ENCODE measurements at places on chromosomes 6 and 20.

GRCh38 chr6:68637071-68637470, 2.0 kb downstream of the ADGRB3 start:
- no peak for DNase-seq

- DNase-seq, result no peak
Observed at GRCh38 chr6:42402184-42402583, 49.5 kb downstream of the TRERF1 start.

GRCh38 chr6:133835901-133836300, 53.0 kb upstream of the TCF21 start:
- DNase-seq, result no peak

DNA sequence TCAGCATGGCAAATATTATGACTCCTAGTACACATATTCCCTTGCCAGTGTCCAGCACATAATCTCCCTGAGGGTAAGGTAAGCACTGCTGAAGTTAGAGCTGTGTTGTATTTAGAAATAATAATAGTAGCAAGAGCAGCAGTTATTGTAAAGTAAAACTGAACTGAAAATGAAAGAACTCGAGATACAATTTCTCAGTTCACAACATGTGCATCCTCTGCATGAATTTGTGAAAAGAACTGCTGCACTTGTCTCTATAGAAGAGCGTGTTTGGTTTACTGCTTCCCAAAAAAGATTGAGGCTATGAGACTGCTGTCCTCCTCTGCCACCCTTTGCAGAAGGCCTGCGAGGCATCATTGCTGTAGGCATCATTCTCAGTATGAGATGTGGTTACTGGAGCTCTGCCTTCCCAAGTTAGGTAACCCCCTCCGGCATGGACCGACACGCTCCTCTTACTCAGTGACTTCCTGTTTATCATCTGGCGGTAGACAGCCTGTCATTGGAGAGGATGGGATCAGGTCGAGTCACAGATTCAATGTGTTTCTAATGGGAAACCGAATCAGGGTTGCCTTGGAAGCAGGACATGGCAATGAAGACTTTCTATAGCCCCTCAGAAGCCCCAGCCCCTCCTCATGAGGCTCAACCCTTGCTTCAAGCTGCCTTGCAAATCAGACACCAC, 48.1 kb downstream of the SLC24A3 start:
- no peak for DNase-seq

DNA sequence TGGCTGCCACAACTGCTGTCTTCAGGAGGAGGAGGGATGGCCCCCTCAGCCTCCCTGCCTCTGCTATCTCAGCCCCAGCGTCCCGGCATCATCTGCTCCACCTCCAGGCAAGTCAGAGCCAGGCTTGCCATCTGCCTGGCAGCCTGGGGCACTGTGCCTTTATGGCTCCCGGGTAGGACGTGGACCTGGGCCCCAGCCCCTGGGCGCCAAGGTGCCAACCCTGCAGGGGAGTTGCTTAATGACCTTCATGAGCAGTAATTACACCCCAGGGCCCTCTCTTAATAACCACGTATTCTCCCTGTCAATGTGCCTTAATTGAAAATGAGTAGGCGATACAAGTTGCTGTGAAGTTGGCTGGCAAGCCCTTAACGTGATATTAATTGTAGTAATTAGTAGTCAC, 122.1 kb upstream of the MLN start:
- no peak for DNase-seq

- no peak for DNase-seq
Observed at GRCh38 chr6:132494954-132495353, 18.0 kb downstream of the STX7 start.

GRCh38 chr6:170305805-170306323, 694 bp upstream of the FAM120B start:
- no peak for DNase-seq

- DNase-seq, result no peak
Observed at GRCh38 chr20:37796733-37797132, 102.9 kb downstream of the CTNNBL1 start.

DNA sequence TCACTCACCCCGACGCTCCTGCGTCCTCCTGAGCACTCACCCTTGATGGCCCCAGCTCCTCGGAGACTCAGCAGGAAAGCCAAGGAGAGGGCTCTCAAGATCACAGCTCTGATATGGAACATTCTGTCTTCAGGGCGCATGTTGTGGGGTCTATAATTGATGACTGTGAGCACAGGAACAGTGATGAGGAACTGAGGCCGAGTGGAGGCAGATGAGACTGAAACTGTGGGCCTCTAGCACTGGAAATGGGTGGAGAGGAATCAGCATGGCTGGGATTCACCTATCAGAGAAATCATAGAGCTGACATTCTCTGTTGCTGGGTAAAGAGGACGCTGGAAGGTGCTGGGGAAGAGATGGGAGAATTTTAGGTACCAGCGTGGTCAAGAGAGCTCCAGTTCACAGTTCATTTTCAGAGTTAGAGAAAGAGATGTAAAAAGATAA, at the start of gene HLA-DPA1:
Gene HLA-DPA1, minus strand, starts transcription at position 219 of the 441 bp plus-strand sequence.
- no peak for DNase-seq

DNA sequence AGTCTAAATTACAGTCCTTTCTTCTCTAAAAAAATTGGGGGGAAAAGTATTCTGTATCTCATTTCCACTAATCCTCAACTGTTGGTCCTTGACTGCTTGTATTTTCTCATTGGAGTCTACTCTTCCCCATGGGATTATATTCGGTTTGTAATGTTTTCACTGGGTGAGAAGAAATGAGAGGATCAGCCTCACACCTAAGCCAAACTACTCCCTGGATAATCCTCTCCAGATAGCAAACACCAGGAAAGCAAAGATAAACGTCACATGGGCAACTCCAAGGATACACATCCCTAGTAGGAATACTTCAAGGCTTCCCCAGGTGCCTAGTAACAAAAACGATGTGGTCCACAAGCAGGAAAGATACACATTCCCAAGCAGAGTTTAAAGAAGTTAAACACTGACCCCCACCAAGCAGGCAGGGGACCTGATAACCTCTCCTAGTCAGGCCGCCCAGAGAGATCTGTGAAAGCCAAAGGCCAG, 53.9 kb upstream of the SOX4 start:
- DNase-seq, result no peak

- DNase-seq, result no peak
Observed at GRCh38 chr6:100426744-100427338, 37.9 kb downstream of the SIM1 start.

DNA sequence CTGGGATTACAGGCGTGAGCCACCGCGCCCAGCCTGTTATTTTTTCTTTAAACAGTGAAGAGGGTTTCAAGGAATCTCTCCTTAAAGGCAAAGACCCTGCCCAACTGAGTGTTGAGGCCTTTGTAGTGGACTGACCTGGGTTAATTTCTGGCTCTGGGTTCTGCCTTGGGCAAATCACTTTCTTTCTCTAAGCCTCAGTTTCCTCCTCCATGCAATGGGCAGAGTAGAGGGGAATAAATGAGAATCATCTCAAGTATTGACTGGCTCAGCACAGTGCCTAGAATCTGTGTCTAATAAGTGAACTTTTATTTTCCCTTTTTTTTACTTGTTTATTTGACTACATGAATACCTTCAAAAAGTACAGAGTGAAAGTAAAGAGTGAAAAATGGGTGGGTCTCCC, 31.0 kb upstream of the SLC9A8 start:
- DNase-seq, result no peak

- no peak for DNase-seq
Observed at GRCh38 chr6:80366051-80366450, 259.6 kb downstream of the BCKDHB start.

GRCh38 chr20:6053064-6053775, 640 bp downstream of the LRRN4 start:
- no peak for DNase-seq

DNA sequence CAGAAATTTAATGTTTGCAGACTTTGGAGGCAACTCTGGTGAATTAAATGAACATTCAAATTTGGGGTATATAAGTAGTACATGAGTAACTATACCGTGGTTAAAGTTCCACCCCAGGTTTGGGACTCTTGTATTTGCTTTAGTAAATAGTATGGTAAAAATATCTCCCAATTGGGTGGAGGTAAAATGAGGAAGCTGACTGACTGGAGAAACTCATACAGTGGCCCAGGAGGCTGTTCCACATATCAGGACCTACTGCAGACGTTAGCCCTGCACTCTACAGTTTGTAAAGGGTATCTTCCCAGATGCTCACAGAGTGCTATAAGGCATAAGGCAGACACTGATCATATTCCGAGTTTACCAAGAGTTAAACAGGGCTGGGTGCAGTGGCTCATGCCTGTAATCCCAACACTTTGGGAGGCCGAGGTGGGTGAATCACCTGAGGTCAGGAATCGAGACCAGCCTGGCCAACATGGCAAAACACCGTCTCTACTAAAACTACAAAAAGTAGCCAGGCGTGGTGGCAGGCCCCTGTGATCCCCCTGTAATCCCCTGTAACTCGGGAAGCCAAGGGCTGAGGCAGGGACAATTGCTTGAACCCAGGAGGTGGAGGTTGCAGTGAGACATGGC, 53.7 kb downstream of the CPXM1 start:
- no peak for DNase-seq

DNA sequence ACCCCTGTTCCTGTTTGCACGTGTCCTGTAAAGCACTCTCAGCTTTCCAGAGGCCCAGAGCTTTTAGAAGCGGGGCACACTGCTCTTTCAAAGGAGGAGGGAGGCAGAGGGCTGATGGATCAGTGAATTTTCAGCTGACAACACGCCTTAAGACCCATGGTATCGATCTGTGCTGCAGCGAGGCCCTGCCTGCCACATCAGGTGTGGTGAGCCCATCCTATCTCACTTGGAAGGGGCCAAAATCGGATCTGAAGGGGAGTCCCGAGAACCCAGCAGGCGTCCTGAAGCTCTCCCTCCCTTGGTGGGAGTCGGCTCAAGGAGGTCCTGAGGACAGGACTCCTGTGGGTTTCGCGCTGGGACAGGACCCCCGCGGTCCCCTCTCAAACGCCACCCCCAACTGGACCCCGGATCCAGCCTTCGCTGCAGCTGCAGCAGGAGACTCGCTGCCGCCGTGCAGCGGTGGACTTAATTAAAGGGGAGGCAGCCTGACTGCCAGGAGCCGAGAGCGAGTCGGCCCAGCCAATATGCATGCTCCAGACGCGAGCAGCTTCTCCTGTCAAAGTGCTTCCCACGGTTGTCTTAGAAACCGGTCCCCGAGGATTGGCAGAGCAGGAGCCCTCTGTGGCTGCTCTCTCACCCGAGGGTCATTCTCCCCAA, 580.0 kb upstream of the ZNF337 start:
- no peak for DNase-seq
